ENCODE measurements at places on chromosomes 1 and 21. TPM values are rescaled to one million over a fixed set of nuclear protein-coding genes. Genes with fewer than 3 reads are reported as not detected.

Gene FCRL1
- not detected for total RNA-seq

Gene DIO1
- not detected for total RNA-seq

Gene NR5A2
- total RNA-seq, result 12.7 TPM

Gene PGLYRP4
- not detected for total RNA-seq

DNA sequence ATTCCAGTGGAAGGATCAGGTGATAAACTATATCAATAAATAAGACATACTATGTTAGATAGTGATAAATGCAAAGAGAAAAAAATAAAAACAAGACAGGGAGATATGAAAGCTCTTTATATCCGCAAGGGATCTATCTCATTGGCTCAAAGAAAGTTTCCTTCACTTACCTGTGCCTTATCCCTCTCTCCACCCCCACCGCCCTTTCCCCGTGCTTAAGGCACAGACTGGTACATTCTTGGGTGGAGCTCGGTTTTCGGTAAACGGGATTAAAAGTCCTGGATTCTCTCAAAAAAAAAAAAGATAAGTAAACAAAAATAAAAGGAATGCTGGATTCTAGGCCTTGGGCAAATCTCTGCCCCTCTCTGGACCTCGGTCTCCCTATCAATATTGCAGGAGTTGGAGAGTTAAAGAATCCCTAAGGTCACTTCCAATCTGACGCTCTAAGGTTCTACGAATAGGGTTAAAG lies 593 bp upstream of the DNAJC16 start:
- peak overlapping the region; percentile 69 for H3K4me3 ChIP-seq
- H3K27me3 ChIP-seq, result no peaks in the 10 kb centered on the region
- H3K36me3 ChIP-seq, result peaks cover 4% of the 10 kb centered on the region
- no peak for DNase-seq
- peak overlapping the region; percentile 94 for H3K27ac ChIP-seq

DNA sequence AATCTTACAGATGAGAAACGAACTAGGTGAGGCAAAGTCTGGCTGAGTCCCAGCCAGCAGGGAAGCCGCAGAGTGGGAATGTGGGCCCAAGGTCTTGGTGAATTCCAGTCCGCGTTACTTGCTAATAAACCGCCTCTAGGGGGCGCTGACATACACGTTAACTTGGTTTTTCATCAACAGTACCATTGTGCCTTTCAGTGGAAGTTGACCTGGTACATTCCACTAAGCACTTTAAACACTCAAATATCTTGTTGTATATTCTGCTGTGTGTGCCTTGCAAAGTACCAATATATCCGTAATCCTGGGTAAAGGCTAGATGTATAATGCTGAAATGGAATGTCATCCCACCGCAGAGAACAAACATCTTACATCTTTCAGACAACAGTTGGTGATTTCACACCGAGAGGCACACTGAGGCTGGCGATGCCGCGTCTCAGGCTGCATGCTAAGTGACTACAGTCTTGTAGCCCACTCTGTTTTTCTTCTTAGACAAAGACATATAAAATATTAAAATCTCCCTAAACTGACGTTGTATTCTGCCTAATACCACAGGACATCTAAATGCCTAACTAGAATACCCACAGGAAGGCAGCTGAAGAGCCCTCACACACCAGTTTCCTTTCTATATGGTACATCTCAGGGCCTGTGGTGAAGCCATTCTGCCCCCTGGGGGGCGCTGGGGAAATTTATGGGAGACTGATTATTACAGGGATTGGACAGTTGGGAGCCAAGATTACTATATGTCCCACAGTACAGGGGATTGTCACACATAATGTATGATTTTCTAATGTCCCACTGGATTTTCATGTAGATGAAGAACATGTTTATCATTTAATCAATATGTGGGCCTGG lies 49.2 kb upstream of the C1orf198 start:
- H3K36me3 ChIP-seq, result peaks cover 9% of the 10 kb centered on the region
- H3K27ac ChIP-seq, result no peak overlapping the region
- H3K4me1 ChIP-seq, result peaks cover 5% of the 10 kb centered on the region
- H3K27me3 ChIP-seq, result no peaks in the 10 kb centered on the region

DNA sequence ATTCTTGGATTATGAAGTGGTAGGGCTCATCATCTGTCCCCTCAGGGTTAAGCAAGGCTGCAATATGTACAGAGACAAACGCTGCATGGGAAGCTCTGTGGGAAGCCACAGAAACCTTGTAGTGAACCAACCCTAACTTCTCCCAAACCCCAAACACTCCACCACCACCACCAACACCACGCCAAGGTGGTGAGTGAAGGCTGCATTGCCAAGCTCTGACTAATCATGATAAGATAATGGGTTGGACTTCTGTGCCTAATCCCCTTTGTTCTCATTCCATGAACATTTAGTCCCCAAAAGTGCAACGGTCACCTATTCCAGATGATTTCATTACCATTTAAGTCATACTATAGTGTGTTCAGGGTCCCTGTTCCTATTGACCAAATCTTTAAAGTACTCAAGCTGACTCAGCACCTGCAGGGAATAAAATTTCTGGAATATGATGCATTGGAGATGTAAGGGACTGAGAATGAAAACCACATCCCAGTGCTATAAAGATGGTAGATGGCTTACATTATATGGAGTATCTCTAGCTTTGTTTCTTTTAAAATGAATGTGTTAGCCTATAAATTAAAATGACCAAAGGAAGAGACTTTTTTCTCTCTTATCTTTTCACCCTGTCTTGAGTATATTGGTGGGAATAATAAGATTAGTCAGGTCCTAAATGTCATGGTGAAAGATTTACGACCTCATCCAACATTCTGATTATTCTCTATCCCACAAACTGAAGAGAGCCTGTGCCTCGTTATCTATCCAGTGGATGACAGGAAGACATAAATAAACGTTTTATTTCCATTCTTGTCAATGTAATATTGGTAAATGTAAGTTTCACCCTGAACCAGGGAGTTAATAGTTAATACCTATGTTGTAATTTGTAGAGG lies 22.6 kb upstream of the PLD5 start:
- no peaks in the 10 kb centered on the region for H3K27me3 ChIP-seq
- no peaks in the 10 kb centered on the region for H3K4me1 ChIP-seq
- H3K27ac ChIP-seq, result no peak overlapping the region
- no peak for DNase-seq
- no peak overlapping the region for H3K4me3 ChIP-seq

- no peak for DNase-seq
- H3K36me3 ChIP-seq, result no peaks in the 10 kb centered on the region
- no peak overlapping the region for H3K27ac ChIP-seq
These were observed 319 bp downstream of the HES2 start for GRCh38 chr1:6419397-6419803.

DNA sequence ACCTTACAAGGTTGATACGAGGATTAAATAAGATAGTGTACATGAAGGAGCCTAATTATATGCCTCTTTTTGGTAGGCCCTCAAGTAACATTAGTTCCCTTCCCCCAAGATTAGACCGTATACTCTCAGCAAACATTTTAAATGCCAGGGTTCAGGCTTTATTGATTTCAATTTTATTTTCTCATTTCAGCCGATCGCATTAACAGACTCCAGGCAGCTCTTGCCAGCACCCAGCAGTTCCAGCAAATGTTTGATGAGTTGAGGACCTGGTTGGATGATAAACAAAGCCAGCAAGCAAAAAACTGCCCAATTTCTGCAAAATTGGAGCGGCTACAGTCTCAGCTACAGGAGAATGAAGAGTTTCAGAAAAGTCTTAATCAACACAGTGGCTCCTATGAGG lies 104.4 kb upstream of the BMP8A start:
- DNase-seq, result no peak
- no peaks in the 10 kb centered on the region for H3K27me3 ChIP-seq
- H3K4me3 ChIP-seq, result no peak overlapping the region
- H3K36me3 ChIP-seq, result peaks cover 63% of the 10 kb centered on the region
- peak overlapping the region; percentile 81 for H3K27ac ChIP-seq

- H3K4me1 ChIP-seq, result no peaks in the 10 kb centered on the region
- no peaks in the 10 kb centered on the region for H3K36me3 ChIP-seq
- no peaks in the 10 kb centered on the region for H3K27me3 ChIP-seq
These were observed 96.2 kb downstream of the RGS2 start for GRCh38 chr1:192905049-192905448.

DNA sequence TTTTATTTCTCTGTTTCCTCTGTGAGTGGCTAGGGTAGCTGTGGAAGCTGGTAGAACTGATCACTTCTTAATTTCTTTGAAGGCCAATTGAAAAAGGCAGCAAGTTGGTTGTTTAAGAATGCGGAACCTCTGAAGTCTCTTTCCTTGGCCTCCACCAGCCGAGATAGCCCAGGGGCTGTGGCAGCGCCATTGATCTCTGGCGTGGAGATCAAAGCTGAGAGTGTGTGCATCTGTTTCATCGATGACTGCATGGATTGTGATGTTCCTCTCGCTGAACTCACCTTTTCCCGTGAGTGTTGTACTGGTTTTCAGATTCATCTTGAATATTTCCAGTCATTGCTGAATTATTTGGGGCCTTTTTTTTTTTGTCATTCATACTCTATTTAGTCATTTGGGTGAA lies 97.7 kb downstream of the VPS13D start:
- H3K27ac ChIP-seq, result no peak overlapping the region
- no peaks in the 10 kb centered on the region for H3K4me1 ChIP-seq
- no peak for DNase-seq
- H3K36me3 ChIP-seq, result peaks cover 43% of the 10 kb centered on the region
- H3K27me3 ChIP-seq, result no peaks in the 10 kb centered on the region

DNA sequence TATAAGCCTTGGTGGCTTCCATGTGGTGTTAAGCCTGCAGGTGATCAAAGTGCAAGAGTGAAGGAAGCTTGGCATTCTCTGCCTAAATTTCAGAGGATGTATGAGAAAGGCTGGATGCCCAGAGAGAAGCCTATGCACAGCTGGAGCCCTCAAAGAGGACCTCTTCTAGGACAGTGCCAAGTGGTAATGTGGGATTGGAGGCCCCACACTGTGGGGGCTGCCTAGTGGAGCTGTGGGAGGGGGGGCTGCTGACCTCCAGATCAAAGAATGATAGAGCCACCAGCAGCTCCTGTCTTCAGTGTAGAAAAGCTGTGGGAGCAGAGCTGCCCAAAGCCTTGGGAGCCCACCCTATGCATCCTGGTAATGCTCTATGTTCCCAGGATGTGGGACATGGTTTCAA lies 1512.7 kb upstream of the TPTE start:
- H3K4me3 ChIP-seq, result no peak overlapping the region
- H3K36me3 ChIP-seq, result no peaks in the 10 kb centered on the region
- DNase-seq, result peak; percentile 62
- H3K27me3 ChIP-seq, result no peaks in the 10 kb centered on the region
- H3K4me1 ChIP-seq, result no peaks in the 10 kb centered on the region

DNA sequence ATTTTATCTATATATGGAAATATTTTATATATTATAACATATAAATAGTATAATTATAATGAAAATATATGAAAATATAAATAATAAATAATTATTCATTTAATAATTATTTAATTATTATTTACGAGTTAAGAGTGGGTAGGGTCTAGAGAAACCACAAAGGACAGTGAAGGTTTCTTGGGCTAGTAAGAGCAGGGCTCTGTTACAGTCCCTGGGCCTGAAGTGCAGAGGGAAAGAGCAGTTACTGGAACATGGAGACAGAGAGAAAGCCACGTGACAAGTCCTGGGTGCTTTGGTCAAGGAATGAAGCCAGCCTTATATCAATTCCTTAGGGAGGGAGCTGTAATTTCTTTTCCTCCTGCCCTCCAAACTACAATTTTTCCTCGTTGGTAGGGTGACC lies 117.2 kb upstream of the OLIG2 start:
- H3K27me3 ChIP-seq, result no peaks in the 10 kb centered on the region
- H3K27ac ChIP-seq, result no peak overlapping the region
- no peaks in the 10 kb centered on the region for H3K4me1 ChIP-seq
- no peak overlapping the region for H3K4me3 ChIP-seq
- no peak for DNase-seq

DNA sequence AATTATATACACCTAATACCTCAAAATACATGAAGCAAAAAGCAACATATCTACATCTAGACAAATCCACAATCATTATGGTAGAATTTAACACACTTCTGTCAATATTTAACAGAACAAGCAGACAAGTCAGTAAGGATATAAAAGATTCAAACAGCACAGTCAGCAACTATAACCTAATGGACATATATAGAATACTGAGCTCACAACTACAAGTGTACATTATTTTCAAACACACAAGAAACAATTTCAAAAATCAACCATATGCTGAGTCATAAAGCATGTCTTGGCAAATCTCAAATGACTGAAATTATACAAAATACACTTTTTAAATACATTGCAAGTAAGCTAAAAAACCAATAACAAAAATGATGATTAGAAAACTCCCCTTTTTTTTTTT lies 178.0 kb downstream of the TOMM20 start:
- H3K36me3 ChIP-seq, result no peaks in the 10 kb centered on the region
- DNase-seq, result no peak
- H3K4me1 ChIP-seq, result no peaks in the 10 kb centered on the region
- no peaks in the 10 kb centered on the region for H3K27me3 ChIP-seq

DNA sequence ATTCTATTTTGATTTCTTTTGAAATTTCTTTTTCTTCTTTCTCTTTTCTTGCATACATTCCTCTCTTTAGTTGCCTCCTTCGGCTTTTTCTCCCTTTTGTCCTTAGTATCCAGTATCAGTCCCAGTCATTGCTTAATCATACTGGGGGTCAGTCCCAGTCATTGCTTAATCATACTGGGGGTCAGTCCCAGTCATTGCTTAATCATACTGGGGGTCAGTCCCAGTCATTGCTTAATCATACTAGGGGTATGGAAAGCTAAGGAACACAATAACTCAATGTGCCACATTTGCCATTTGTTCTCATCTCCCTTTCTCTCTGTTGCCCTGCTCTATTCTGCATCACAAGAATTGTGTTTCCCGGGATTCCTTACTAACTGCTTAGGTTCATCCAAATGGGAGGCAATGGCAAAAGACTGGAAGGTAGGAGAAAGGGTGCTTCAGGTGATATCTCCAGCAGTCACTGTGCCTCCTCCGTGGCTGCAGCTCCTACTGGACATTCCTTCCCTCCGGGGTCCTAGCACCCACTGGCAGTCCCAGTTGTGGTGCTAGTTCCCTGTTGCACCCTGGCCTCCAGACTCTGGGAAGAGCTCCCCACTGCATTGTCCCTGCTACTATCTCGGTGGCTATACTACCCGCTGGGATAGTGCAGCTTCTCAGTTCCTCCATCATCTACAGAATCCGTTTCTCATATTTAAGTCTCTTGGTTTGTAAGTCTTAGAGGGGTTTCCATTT lies 32.6 kb upstream of the LAMC1 start:
- DNase-seq, result no peak
- H3K4me1 ChIP-seq, result no peaks in the 10 kb centered on the region
- H3K27me3 ChIP-seq, result no peaks in the 10 kb centered on the region
- no peaks in the 10 kb centered on the region for H3K36me3 ChIP-seq
- no peak overlapping the region for H3K27ac ChIP-seq

DNA sequence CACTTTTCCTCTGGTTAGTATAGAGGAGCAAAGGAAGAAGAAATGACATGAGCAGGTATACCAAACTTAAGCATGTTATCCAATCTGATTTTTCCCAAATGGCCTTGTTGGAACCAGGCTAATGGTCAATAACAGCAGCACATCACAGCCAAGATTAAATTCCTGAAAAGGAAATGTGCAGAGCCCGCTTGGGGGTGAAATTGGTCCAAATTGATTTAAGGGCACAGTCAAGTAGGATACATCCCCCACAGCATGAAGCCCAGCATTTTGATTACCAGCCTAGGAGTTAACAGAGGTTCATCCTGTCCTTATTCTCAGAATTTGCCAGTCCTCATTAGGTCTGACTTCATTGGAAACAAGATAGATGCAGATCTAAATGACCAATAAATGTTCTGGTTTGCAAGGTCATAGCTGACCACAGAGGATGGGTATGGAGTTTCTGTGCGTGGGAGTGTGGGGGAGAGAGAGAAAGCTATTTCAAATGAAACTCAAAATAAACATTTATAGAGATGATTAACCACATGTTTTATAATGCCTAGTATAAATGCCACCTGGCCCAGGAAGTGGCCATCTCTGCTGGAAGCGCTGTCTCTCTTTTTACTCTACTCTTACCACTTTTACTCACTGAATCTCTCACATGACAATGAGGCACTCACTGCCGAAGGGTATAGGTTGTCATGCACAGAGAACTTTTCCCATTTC lies 38.7 kb downstream of the RGS5 start:
- no peak for DNase-seq
- H3K4me1 ChIP-seq, result peaks cover 8% of the 10 kb centered on the region
- peak overlapping the region; percentile 68 for H3K27ac ChIP-seq
- H3K4me3 ChIP-seq, result no peak overlapping the region

Measured in ascending aorta (tissue), 2 donors.